ENCODE measurements at places on chromosomes 6 and 20. TPM values are rescaled to one million over a fixed set of nuclear protein-coding genes. Genes with fewer than 3 reads are reported as not detected.

BPIFB4 gene
- total RNA-seq, result not detected

TNFRSF6B gene
- total RNA-seq, result 3.4 TPM

NPEPL1 gene
- total RNA-seq, result 7.2 TPM

MLIP gene
- 0.81 TPM for total RNA-seq

CAGE1 gene
- total RNA-seq, result not detected

FOXQ1 gene
- total RNA-seq, result 0.24 TPM

CFAP61 gene
- 0.16 TPM for total RNA-seq

PKHD1 gene
- not detected for total RNA-seq

SNAP91 gene
- total RNA-seq, result not detected

GSTA2 gene
- total RNA-seq, result not detected

RAET1G gene
- 2.0 TPM for total RNA-seq

NRSN1 gene
- not detected for total RNA-seq

RAET1L gene
- total RNA-seq, result not detected

ZC3H12D gene
- total RNA-seq, result not detected

CTNNBL1 gene
- total RNA-seq, result 35.0 TPM

Measured in A172 (cell line).